ENCODE measurements at places on chromosomes 1 and 21. TPM values are rescaled to one million over a fixed set of nuclear protein-coding genes. Genes with fewer than 3 reads are reported as not detected.

Gene CNR2
- 0.08 TPM for total RNA-seq

Gene ACTL8
- total RNA-seq: not detected

Gene ATP5PB
- total RNA-seq: 212 TPM

Gene SPRR2F
- total RNA-seq: not detected

Gene KRTAP19-3
- not detected for total RNA-seq

Gene PLA2G2A
- total RNA-seq: not detected

Gene LPAR3
- total RNA-seq: not detected

Gene TEKT2
- 0.14 TPM for total RNA-seq

Gene ATP6V1G3
- not detected for total RNA-seq

Gene CDK18
- 3.7 TPM for total RNA-seq

Gene TRIM63
- total RNA-seq: not detected

Gene NUF2
- 31.6 TPM for total RNA-seq

Gene DDR2
- total RNA-seq: 6.4 TPM

Gene KCNE2
- total RNA-seq: not detected

Gene EXO1
- total RNA-seq: 0.25 TPM

Gene STUM
- total RNA-seq: 0.14 TPM

Gene CHI3L2
- total RNA-seq: 0.25 TPM

Gene SMCP
- not detected for total RNA-seq

Gene GIPC2
- 5.0 TPM for total RNA-seq

Gene CLCA4
- total RNA-seq: not detected

Gene RAB42
- total RNA-seq: 5.9 TPM

Gene FAM163A
- total RNA-seq: not detected

Gene PEX11B
- total RNA-seq: 13.4 TPM
